ENCODE measurements at places on chromosomes 3 and 15. TPM values are rescaled to one million over a fixed set of nuclear protein-coding genes. Genes with fewer than 3 reads are reported as not detected.

The CSPG4 gene
- total RNA-seq: not detected

The SGO1 gene
- 43.6 TPM for total RNA-seq

The GJD2 gene
- not detected for total RNA-seq

The SI gene
- not detected for total RNA-seq

The ISLR gene
- not detected for total RNA-seq

The GOLGA6B gene
- total RNA-seq: not detected

DNA sequence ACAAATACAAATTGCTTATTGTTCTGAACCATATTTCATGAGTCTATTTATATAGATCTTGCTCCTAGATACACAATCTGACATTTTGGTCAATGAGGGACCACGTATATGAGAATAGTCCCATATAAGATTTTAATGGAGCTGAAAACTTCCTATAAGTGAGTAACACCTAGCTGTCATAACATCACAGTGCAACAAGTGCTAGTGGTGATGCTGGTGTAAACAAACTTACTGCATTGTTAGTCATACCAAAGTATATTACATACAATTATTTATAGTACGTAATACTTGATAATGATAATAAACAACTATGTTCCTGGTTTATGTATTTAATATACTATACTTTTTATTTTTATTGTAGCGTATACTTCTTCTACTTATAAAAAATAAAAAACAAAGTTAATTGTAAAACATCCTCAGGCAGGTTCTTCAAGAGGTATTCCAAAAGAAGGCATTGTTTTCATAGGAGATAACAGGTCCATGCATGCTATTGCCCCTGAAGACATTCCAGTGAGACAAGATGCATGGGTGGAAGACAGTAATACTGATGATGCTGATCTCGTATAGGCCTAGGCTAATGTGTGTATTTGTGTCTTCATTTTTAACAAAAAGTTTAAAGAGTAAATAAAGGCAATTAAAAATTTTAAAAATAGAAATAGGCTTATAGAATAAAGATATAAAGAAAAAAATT, 46.8 kb upstream of the NAALADL2 start:
- H3K27ac ChIP-seq: no peak overlapping the region
- no peaks in the 10 kb centered on the region for H3K4me1 ChIP-seq
- H3K36me3 ChIP-seq: no peaks in the 10 kb centered on the region
- H3K27me3 ChIP-seq: no peaks in the 10 kb centered on the region
- no peak overlapping the region for H3K4me3 ChIP-seq
- no peak for DNase-seq

- no peaks in the 10 kb centered on the region for H3K27me3 ChIP-seq
- DNase-seq: no peak
- H3K4me1 ChIP-seq: peaks cover 47% of the 10 kb centered on the region
- peaks cover 51% of the 10 kb centered on the region for H3K36me3 ChIP-seq
These were observed 35.0 kb downstream of the ACAP2 start for GRCh38 chr3:195407531-195408409.

GRCh38 chr3:5811016-5811415, 623.5 kb downstream of the EDEM1 start:
- no peak overlapping the region for H3K4me3 ChIP-seq
- H3K4me1 ChIP-seq: no peaks in the 10 kb centered on the region
- DNase-seq: no peak
- no peaks in the 10 kb centered on the region for H3K27me3 ChIP-seq
- H3K27ac ChIP-seq: no peak overlapping the region
- H3K36me3 ChIP-seq: no peaks in the 10 kb centered on the region

- H3K4me1 ChIP-seq: peaks cover 36% of the 10 kb centered on the region
- H3K4me3 ChIP-seq: peak overlapping the region; percentile 86
- peaks cover 7% of the 10 kb centered on the region for H3K36me3 ChIP-seq
- peak overlapping the region; percentile 91 for H3K27ac ChIP-seq
These were observed 708 bp upstream of the GCHFR start for GRCh38 chr15:40762919-40763800.

- no peak overlapping the region for H3K4me3 ChIP-seq
- H3K27me3 ChIP-seq: no peaks in the 10 kb centered on the region
- H3K27ac ChIP-seq: no peak overlapping the region
- no peak for DNase-seq
- no peaks in the 10 kb centered on the region for H3K4me1 ChIP-seq
These were observed 70.5 kb downstream of the PLXNA1 start for GRCh38 chr3:127053450-127053849.

DNA sequence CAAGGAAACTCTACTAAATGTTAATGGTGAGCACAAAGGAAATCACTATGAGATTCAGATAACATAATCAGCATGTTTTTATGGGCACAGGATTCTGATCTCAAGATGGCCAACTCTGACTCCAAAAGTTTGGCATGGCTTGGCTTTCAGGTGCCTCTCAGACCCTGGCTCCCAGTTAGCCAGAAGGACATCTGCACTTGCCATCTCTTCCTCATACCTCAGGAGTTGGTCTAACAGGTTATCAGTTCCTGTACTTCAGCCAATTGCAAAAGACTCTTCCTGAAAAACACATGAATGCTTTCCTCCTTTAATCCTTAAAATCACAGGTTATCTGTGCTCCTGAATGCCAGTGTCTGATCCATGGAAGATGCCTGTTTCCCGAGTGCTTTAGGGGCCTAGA, 25.0 kb downstream of the TMPRSS7 start:
- H3K4me1 ChIP-seq: peaks cover 5% of the 10 kb centered on the region
- DNase-seq: no peak
- no peaks in the 10 kb centered on the region for H3K36me3 ChIP-seq
- H3K27me3 ChIP-seq: peaks cover 2% of the 10 kb centered on the region

DNA sequence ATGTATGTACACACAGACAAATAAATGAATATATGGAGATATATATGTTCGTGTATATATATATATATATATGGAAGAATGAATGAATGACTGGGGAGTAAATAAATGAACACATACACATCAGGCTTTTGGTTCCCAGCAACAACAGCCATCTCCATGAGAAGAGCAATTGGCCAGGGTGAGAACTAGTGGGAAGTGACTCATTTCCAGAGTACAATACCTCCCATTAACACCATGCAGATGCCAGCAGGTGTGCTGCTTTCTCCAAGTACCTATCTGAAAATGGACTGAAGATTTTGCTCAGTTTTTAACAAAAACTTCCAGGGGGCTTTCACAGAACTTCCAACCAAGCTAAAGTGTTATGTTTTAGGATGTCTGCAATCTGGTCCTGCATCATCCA, 179.8 kb upstream of the SLC2A2 start:
- H3K4me1 ChIP-seq: peaks cover 3% of the 10 kb centered on the region
- no peak overlapping the region for H3K27ac ChIP-seq
- H3K36me3 ChIP-seq: peaks cover 45% of the 10 kb centered on the region
- no peak overlapping the region for H3K4me3 ChIP-seq
- H3K27me3 ChIP-seq: no peaks in the 10 kb centered on the region
- DNase-seq: no peak

- H3K27me3 ChIP-seq: peaks cover 8% of the 10 kb centered on the region
- H3K4me3 ChIP-seq: no peak overlapping the region
- no peak for DNase-seq
- H3K27ac ChIP-seq: no peak overlapping the region
- H3K4me1 ChIP-seq: no peaks in the 10 kb centered on the region
These were observed 150.4 kb downstream of the RTP4 start for GRCh38 chr3:187518616-187519015.

DNA sequence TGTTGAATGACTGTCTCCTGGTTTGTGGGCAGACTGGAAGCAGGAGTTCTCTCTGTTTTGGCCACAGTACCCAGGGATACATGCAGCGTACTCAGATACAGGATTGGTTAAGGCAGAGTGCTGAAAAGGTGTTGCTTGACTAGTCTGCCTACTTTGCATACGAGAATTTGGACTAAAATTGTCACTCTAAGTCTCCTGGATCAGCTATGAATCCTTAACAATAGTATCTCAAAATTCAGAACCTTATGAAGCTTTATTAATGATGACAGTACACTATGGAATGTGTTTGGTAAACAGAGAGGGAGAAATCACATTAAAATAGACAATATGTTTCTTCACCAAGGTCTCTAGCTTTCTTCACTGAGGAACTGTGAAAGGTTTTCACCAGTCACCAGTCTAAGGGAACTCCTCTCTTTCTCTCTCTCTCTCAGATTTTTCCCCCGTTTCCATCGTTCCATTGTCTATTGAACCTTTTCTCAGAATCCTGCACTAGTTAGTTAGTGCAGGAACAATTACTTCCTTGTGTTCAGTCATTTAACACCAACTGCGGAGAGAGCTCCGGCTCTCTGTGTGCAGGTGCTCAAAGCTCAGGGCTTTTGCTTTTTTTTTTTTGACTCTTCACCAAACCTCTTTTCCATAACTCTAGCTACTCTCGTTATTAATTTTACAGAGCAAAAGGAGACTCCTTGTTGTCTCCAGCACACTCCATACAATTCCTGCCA, 85.9 kb upstream of the FNDC3B start:
- no peaks in the 10 kb centered on the region for H3K36me3 ChIP-seq
- no peak overlapping the region for H3K27ac ChIP-seq
- H3K4me1 ChIP-seq: no peaks in the 10 kb centered on the region
- H3K27me3 ChIP-seq: peaks cover 16% of the 10 kb centered on the region
- H3K4me3 ChIP-seq: no peak overlapping the region

GRCh38 chr3:186287711-186288110, 74.3 kb downstream of the DGKG start:
- DNase-seq: no peak
- no peaks in the 10 kb centered on the region for H3K4me1 ChIP-seq
- no peaks in the 10 kb centered on the region for H3K36me3 ChIP-seq
- no peak overlapping the region for H3K4me3 ChIP-seq
